ENCODE measurements at places on chromosomes 6 and 20.
A peak's percentile ranks its signal among the peaks of the same experiment; 100 is the strongest.

DNA sequence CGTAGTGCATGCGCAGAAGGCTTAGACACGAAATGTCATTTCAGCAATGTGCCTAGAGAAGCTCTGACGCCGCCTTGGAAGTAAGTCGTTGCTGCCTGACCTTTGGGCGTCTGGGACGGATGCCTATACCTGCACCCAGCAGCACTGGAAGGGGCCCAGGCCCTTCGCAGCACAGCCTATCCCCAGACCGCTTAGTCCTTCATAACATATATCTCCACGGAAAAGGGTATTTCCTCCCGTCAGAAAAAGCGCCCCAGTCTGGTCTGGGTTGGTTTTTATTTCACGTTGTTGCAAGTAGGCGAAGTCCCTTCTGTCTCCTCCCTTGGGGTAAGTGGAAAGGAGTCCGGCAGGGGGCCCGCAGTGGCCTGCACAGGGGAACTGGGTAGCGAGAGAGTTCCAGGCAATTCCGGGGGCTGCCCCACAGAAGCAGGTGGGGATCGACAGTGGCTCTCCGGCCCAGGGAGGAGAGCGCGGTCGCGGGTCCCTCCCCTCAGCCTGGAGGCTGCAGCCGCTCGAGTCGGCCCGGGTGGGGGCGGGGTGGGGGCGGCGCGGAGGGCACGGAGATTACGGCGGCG lies 559 bp upstream of the EYA4 start:
- DNase-seq = no peak

DNA sequence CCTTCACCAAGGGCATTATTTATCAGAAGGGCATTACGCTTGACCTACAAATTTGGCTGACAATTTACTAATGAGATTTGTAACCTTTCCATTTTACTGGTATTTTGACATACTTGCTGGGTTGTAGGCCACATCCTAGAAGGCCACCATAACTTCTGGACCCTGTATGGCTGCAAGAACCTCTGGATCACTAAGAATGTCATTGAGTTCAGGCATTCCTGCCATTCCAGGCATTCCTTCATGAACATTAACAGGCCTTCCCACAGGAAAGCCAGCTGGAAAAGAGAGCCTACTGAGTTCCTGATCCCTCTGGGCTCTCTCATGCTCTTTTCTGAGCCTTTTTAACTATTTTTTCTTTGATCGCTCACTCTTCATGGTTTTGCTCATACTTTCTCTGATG lies 28.4 kb upstream of the SLC35A1 start:
- no peak for DNase-seq

- no peak for DNase-seq
Measured at GRCh38 chr6:168280020-168280898, 39.3 kb downstream of the DACT2 start.

- peak; percentile 66 for DNase-seq
Measured at GRCh38 chr6:25882051-25882496, 8.0 kb upstream of the SLC17A3 start.

- DNase-seq = no peak
Measured at GRCh38 chr20:59437601-59438031, 137.2 kb downstream of the EDN3 start.

DNA sequence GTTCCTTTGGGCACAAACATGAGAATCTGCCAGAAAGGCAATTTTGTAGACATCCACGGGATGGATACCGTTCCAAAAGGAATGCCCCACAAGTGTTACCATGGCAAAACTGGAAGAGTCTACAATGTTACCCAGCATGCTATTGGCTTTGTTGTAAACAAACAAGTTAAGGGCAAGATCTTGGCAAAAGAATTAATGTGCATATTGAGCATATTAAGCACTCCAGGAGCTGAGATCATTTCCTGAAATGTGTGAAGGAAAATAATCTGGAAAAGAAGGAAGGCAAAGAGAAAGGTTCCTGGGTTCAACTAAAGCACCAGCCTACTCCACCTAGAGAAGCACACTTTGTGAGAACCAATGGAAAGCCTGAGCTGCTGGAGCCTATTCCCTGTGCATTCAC lies 103.9 kb upstream of the ARG1 start:
- DNase-seq = no peak

Data from CD4-positive, alpha-beta T cell treated with Interleukin-1 beta for 1 hour (primary cell).